ENCODE measurements at places on chromosomes 7 and 10.
A peak's percentile ranks its signal among the peaks of the same experiment; 100 is the strongest.

GRCh38 chr10:86648704-86649427 lies 5.5 kb upstream of the OPN4 start:
- DNase-seq: peak; percentile 13

GRCh38 chr7:92633211-92633906 lies 43.2 kb upstream of the FAM133B start:
- DNase-seq: peak; percentile 93

DNA sequence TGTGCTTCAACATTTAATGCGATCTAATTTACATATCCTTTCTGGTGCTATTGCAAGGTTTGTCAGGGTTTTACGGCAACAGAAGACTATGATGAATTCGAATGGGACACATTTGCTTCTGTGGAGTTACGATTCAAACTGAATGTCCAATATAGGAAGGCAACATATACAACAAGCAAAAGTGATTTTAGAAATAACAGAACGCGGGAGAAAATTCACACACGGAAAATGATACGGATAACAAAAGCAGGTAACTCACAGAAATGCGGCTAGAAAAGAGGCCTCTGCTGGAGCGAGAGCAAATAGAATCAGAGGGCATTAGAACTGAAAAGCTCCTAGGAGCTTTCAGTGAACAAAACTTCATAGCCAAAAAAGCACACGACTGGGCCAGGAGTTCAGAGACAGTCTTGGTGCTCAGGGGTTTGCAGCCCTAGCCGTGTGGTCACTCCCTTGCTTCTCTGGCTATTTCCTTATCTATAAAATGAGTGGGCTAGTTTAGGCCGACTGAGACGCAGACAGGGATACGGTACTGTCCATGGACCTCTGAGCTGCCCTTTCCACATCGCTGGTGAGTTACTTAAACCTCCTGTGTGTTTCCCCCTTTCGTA lies 557 bp upstream of the TAX1BP1 start:
- DNase-seq: no peak

DNA sequence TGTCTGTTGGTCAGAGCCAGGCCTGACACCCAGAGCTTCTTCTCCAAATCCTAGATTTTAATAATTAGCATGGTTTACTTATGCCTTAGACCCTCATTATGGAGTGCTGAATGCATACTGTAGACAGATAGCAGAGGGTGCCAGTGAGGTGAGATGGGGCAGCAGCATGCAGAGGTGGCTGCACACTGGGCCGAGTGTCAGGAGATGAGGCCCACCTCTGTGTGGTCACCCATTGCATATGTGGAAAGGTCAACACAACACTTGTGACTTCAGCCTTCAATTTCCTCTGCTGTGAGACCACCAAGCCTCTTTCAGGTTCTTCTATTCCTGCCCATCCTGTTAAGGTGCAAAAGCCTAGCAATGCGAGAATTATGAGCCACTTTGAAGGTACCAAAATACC lies 39.7 kb upstream of the NMT2 start:
- DNase-seq: no peak

DNA sequence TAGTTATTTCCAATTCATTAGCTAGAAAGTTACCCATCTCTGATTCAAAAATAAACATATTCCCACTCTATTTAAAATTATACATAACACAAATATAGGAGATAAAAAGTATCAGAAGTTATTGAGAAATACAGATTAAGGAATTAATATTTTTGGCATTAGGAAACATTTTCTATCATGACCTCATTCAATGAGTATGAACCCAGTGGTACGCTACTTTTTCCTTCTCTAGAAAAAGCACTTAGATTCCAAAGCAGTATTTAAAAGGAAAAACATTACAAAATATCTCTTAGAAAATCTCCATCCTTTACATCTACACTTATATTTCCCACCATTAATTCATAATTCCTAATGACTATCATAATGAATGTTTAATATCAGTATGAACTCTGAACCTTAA lies 240.6 kb upstream of the GNAI1 start:
- DNase-seq: no peak

DNA sequence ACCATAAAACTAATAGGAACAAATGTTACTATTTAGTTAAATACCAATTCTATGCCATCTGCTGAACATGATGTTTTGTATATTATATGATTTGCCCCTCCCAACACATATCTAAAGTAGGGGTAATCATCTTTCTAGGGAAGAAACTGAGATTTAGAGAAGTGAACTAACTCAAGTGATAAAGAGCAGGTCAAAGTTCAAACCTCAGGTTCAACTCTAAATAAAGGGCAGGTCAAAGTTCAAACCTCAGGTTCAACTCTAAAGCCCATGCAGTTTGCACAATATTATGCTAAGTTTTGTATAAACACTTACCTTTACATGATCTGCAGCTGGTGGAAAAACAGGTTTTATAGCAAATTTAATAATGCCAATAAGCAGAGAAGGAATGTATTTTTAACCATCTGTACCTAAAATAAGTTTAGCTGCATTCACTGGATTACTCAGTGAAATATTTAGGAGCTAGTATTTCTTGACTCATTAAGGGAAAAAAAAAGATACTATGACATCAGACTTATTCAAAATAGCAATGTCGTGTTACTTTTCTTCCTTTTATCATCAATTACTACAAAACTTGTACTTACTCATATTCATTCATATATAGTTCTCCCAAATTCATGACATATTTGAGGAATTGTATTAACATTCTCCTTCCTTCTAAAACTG lies 1194.3 kb upstream of the CELF2 start:
- no peak for DNase-seq

DNA sequence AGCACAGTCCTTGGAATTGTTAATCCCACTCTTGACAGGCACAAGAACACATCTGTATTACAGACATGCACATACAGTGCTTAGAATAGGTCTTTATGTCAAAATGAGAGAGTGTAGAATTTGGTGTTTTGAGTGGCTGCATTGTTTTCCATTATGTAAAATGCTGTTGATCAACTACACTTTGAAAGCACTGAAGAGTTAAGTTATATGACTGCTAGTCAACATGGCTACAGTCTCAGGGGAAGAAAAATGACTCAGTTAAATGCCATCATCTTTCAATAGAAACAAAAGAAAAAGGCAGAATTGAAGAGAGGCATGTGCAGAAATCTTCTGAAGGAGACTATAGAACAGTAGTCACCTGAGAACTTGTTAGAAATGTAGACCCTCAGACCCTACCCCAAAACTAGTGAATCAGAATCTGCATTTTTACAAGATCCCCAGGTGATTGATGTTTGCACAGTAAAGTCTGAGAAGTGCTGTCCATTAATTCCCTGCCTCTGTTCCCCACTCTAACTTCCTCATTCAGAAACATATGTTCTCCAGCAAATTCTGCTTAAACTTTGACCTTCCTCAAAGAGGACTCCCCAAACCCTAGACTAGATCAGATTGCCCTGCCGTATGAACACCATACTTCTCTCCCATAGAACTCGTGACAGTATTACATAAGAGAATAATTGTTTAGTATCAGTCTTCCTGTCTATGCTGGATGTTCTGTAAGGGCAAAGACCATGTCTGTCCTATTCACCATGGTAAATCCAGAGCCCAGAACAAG lies 16.0 kb downstream of the SND1 start:
- DNase-seq: no peak

DNA sequence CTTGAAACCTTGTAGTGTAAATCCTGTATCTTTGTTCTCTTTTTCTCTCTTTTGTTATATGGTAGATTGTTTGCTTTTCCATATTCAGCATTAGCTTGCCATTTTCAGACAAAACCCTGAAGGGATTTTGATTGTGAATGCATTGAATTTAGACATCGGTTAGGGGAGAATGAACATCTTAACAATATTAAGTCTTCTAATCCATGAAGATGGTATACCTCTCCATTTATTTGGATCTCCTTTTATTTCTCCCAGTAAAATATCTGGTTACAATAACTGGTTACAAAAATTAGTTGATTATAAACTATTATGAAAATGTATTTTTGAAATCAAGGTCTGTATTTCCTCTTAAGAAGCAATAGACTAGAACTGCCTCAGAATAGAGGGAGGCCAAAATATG lies 12.4 kb upstream of the SLK start:
- no peak for DNase-seq

GRCh38 chr7:128387216-128388144 lies 22.3 kb downstream of the IMPDH1 start:
- DNase-seq: peak; percentile 70

DNA sequence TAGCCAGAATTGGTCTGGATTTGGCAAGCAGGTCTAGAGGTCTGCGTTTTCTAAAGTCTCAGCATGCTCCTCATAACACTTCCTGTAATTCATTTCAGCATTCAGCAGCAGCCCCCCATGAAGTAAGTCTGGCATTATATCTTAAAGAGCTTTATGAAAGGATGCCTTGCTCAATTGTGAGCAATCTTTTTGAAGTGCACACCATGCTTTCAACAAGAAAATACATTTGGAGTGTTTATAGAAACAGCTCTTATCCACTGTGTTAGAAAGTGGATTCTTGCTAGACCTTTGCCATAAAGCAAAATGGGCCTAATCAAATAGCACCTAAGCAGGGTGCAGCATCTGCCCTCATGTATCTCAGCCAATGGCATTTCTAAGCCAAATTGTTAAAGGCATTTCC lies 378.0 kb upstream of the AKR1E2 start:
- no peak for DNase-seq

DNA sequence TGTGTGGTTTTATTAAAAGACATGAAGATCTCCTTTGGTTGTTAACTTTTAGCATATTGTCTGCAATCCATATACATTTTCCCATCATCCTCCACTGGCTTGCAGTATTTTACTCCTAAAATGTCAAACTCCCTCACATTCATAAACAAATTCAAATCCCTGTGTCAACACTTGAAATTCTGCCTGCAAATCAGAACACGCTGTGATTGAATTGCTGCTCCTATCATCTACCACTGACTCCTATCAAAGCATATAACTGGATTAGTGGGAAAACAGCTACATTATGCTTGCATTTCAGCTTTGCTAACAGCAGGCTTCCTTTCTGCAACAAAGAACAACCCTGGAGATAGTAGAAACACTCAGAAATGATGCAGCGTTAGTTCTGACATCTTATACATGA lies 281.8 kb upstream of the HGF start:
- no peak for DNase-seq

- no peak for DNase-seq
Observed at GRCh38 chr7:5708271-5708670, 73.2 kb downstream of the RNF216 start.

- DNase-seq: no peak
Observed at GRCh38 chr10:12960334-12960898, 41.1 kb downstream of the CCDC3 start.

DNA sequence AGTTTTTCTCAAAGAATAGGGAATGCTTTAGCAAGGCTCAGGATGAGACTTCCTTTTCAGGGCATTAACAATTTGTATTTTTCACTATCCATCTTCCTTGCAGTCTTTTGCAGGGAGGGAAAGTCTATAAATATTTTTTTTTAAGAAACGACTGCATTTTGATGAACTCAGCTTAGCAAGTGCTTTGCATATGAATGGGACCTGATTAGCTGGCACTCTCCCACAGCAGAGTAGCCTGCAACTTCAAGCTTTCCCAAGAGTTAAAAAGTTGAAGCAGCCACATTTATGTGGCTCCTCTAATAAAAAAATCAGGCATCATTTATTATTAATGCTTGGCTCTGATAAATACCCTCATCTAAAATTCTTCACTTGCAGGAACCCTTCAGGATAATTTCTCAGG lies 134.0 kb downstream of the GRID1 start:
- no peak for DNase-seq

- DNase-seq: peak; percentile 18
Observed at GRCh38 chr10:5975641-5976473, 1.5 kb downstream of the IL15RA start.

DNA sequence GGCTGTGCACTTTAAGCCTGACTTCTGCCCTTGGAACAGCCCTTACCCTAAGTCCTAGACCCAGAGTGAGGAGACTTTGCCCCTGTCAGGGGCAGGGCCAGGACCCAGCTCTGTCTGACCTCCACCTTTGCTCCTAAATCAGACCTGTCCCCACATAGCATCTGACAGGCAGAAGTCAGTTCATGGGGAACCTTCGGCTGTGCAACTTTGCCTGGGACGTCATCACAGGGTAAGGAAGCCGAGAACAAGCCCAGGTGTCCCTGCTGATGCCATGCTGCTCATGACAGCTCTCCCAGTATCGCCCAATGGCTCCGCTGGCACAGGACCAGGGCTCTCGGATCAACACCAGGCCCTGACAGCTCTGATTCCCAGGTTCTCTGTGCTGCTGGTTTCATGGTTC lies 55.4 kb downstream of the TNS3 start:
- no peak for DNase-seq

GRCh38 chr10:69638642-69639041 lies 8.6 kb downstream of the FAM241B start:
- no peak for DNase-seq

GRCh38 chr7:13945670-13946069 lies 43.8 kb downstream of the ETV1 start:
- peak; percentile 59 for DNase-seq

DNA sequence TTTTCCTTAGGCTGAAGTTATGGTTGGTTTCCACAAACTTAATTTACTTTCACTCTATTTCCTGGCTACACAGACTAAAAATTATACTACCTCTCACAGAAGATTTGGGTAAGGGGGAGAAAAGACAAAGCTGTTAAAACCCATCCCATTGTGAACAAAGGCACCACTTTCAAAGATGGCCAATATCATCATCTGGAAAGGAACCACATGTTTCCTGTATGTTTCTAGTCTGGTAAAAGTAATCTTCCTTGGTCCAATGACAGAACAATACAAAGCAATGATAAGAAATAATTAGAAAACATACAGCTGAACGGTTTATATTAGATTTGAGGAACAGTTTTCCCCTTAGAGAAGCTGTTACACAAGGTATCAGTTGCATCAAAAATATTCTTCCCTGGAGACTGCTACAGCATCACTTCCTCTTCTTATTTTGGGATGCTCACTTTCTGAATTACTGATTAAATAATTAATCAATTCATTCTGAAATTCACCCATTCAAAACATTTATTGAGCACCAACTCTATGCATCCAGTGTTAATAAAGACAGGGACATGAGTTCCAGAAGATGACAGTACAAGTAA lies 8.5 kb upstream of the SFR1 start:
- DNase-seq: no peak

GRCh38 chr10:49338604-49339003 lies 39.6 kb downstream of the C10orf71 start:
- no peak for DNase-seq

DNA sequence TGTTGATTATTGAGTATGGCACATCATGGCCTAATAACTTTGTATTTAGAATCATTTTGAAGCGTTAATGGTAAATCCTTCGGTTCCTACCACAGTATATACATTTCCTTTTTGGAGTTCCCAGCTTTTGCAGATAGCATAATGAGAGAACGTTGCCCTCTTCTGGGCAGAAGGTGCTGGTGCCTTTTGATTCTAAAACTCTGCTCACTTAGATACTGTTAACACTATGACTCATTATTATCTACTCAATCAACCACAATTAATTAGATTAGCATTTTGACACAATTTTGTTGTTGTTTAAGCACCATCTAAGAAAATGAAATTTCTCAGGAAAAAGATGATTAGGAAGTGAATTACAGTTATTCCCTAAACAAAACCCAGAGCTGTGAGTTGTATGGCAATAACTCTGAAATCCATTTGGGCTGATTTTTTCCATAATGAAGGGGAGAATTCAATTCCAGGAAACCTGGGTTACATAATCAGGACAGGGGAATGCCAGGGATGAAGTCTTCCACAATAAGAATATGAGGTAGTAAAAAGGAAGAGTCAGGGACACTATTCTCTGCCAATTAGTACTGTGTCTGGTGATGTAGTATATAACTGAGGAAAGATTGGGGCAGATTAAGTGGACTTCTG lies 11.5 kb upstream of the DLD start:
- DNase-seq: peak; percentile 79

GRCh38 chr7:94253686-94254085 lies 141.0 kb upstream of the COL1A2 start:
- DNase-seq: no peak
